Stimulated activated naive B cell treated with anti-CD40 and anti-IgM and Interleukin-4, amounts not matched to agents 10 μg/mL and 1 μg/mL and 100 μg/mL, for 72 hours (primary cell): ENCODE measurements at places on chromosomes 11 and 22.

DNA sequence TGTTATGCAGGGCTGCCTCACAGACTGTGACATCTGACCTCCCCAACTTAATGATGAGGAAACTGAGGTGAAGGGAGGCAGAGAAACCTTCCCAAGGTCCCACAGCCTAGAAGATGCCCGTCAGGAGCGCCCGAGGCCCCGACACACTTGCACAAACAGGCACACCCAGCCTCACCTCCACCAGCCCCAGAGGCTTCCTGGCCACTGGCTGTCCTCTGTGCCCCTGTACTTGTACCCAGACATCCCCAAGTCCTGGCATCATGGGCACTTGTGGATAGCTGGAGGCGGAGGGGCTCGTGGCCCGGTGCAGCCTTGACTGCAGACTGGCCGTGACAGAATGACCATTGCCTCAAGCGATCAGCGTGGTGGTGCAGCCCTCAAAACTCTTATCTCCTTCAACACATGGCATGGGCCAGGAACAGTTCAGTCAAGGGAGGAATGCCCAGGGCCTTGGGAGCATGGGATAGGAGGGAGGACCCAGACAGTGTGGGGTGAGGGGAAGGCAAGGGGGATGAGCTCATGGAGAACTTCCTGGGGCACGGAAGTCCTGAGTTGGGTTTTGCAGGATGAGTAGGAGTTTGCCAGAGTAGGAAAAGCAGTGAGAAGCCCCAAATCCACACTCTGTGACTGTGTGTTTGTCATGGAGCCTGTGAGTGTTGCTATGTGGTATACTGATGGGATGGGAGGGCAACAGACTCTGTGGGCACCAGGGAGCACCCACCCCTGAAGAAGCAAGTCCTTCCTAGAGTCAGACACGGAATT is 25.8 kb upstream of the PPARA start:
- DNase-seq = no peak

DNA sequence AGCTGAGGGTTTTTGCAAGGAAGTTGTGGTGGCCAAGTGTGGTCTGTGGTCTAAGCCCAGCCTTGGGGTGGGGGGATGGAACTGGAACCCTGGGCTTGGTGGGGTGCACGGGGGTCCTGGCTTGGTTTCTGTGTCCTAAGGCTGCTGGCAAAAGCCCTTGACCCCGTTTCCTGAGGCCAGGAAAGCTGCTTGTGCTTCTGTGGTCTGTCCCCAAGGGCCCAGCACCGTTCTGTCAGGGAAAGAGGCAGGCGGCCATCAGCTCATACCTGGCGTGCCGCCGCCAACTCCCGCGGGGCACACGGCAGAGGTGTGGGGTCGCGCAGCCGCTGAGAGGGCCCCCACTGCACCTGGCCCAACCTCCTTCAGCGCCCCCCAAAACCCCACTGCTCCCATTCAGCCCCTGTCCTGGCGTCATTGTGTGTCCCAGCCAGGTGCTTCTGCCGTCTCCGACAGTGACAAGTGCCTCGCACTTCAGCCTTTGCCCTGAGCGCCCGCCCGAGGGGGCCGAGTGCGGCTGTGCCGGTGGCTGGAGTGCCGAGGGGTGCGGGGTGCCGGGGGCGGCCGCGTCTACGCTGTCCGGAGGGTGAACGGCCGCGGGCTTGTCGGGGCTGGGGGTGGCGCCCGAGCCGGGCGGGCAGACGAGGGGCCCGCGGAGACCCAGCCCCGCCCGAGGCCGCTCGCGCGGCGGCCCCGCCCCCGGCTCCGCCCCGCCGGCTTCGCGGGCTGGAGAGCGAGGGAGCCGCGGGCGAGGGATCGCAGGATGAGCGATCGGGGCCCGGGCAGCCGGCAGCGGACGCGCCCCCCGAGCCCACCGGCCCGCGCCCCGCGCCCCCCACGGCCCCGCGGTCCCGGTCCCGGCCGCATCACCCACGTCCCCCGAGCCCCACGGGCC is at the start of gene CNIH2:
Gene CNIH2 (plus strand): TSS at position 705 of the 892 bp plus-strand sequence. CDS start 282 bp downstream, outside the sequence.
- DNase-seq = no peak

- DNase-seq = no peak
Observed at GRCh38 chr11:103380031-103380430, 270.8 kb downstream of the DYNC2H1 start.

GRCh38 chr11:121105481-121106195 is 4.6 kb downstream of the TECTA start:
- DNase-seq = no peak

DNA sequence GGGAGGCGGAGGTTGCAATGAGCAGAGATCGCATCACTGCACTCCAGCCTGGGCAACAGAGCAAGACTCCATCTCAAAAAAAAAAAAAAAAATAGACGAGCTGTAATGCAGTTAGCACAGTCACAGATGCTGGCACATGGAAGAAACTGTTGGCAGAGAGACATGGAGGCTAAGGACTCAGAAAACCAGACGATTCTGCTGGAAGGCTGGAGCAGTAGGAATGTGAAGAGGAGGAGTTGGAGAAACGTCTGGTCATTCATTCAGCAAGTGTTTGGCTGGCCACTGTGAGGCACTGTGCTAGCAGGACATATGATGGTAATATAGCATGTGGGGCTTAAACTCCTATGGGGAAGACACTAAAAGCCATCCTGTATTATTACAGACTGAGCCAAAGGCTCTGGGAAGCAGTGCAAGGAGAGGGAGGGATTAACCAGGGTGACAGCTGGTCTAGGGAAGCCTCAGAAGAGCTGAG is 5.0 kb downstream of the UQCR10 start:
- no peak for DNase-seq

- no peak for DNase-seq
Observed at GRCh38 chr11:17653611-17654010, 65.8 kb upstream of the MYOD1 start.

DNA sequence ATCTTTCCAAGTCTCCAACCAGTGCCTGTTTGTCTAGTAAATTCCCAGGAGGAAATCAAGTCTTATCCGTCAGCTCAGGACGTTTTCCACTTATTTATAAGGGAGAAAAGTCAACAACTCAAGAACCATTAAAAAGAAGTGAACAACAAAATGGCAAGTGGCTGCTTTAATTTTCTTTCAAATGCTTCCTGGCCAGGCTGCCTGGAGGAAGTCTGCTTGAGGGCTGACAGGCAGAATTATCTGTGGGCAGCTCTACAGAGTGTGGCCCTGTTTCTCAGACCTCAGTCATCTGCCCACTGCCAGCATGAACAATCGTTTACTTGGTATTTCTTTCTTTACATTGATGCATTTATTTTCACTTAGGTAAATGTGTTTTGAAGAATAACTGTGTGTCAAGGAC is 281.9 kb upstream of the ISX start:
- DNase-seq = no peak

DNA sequence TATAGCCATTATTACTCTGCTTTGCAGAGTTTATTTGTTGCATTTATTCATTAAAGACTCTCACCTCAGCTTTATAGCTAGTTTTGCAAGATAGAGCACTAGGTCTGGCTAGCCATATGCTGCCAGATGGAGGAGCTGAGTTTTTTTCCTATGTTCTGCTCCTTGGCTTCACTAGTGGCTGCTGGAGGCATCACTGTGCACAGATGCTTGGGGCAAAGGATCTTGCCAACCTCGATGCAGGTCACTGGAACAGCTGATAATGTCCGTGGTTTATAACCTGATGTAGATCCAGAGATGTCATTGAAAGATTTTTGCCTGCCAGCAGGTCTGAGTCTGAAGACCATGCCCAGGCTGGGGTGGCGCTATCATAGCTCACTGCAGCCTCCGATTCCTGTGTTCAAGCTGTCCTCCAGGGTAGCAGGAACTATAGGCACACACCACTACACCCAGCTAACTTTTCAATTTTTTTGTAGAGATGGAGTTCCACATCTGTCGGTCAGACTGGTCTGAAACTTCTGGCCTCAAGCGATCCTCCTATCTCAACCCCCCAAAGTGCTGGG is 63.2 kb downstream of the PACS1 start:
- no peak for DNase-seq

DNA sequence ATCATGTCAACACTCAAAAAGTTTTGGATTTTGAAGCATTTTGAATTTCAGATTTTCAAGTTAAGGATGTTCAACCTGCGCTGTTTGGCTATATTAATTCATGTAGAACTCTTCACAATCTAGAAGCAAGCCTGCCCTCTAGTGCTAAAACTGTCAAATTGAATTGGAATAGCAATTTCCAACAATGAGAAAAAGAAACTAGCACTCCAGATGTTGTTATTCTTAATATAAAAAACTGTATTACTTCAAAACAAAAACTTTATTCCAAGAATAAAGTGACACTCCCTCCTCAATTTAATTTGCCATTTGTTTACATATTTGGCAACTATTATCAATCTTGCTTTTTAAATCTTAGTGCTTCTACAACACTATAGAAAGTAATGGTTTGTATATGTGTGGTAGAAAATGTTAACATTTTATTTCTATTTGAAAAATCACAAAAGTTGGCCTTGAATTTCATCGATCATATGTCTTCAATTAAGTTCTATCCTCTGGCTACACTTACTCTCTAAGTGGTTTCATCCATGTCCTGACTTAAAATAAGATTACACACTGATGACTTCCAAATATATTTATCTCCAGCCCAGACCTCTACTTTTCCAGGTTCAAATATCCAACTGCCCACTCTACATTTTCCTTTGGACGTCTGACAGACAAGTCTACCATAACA is 36.6 kb downstream of the DCUN1D5 start:
- no peak for DNase-seq

GRCh38 chr11:113555071-113555619 is 79.9 kb upstream of the DRD2 start:
- DNase-seq = no peak

GRCh38 chr11:10857459-10857708 is 469 bp downstream of the ZBED5 start:
- DNase-seq = peak; percentile 14

DNA sequence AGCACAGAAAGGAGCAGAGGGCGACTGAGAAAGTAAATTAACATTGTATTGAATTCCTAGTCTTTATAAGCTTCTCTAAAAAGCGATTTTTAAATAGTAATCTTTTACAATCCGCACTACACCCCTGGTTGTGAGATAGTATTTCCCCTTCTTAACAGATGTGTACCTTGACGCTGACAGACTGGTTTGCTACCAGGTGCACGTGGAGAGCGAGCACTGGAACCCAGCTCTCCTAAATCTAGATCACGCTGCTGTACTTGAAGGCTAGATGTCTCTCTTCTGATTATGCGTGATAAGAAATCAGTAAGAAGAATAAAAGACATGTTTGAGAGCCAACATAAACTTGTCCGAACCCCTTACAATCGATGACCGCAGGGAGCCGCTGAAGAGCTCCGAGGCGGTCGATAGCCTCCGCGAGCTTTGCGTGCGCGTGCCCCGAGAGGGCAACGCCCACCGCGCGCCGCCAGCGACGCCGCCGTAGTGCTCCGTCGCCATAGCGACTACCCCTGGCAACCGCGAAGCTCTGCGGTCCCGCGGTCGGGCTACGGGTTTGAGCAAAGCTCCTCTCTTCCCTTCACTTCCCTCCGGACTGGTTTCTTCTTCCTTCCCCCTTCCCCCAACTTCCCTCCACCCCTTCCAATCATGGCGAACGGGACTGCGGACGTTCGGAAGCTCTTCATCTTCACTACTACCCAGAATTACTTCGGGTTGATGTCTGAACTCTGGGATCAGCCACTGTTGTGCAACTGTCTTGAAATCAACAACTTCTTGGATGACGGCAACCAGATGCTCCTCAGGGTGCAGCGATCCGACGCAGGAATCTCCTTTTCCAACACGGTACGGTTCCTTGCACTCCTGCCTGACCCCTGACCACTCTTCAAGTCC is at the start of gene DYNC2H1:
Gene DYNC2H1 (plus strand): TSS at position 494 of the 885 bp plus-strand sequence. CDS start 149 bp downstream, at position 643.
- peak; percentile 82 for DNase-seq

DNA sequence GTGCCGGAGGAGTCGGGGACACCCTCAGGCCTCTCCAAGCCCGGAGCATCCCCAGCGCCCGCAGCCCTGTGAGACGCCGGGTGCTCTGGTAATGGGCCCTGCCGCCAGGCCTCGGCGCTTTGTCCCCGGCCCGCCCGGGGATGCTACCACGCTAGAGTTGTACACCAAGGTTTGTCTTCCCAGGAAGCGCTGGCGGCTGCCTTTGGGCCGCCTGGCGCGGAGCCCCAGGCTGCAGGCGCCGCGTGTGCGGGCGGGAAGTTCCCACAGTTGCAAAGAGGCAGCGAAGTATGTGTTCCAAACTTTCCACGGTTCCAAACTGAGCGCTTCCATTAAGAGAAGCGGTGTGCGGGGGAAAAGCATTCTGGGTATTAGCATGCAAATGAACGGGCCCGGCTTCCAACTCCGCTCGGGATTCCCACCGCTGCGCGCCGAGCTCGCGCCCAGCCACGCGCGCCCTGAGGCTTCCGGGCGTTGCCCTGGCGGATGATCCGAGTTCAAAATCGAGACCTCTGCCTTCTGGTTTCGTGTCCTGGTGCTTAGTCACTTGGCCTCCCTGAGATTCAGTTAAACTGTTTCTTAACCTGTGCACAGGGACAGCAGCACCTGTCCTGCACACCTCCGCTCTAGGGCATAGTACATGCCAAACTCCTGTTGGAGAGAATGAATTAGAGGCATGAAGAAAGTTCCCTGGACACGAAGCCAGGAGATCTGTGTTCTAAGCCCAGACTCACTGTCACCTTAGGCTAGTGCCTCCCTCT is 1.3 kb upstream of the PATZ1 start:
- peak; percentile 74 for DNase-seq

GRCh38 chr22:31230155-31230870 is 18.2 kb downstream of the LIMK2 start:
- no peak for DNase-seq

GRCh38 chr22:35296051-35296450 is 3.6 kb upstream of the TOM1 start:
- DNase-seq = no peak

- DNase-seq = no peak
Observed at GRCh38 chr11:74179234-74180052, 8.4 kb downstream of the PPME1 start.

GRCh38 chr11:2825261-2825888 is 60.2 kb downstream of the CDKN1C start:
- DNase-seq = no peak

DNA sequence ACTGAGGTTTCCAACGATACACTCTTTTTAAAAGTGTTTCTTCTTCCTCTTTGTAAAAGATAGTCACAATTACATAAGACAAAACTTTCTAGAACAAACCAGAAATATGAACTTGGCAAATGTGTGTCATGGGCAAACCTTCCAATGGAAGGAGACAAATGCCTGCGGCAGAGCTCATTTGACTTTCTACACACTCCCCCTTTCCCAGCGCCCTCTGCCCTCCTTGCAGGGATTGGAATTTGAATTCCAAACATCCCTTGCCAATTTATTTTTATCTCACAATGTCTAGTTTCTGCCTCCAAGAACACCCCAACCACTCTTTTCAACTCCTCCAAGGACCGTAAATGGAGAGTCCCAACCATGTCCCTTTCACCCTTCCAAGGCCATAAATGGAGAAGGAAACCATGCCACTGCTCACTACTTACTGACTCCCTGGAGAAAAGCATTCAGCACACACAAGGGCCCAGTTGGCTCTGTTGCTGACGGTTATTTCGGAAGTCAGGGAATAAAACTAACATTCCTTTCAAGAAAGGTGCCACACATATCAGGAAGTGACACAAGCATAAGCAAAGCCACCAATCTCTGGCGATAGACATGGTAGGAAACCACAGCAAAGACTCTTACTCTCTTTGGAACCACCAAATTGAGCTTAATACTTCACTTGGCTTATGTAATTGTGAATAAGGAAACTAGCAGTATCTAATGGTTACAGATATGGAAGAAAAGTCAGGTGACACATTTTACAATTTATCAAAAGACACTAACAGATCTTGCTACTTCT is 15.0 kb upstream of the ESAM start:
- no peak for DNase-seq
